ENCODE measurements at places on chromosomes 3 and 15.
A peak's percentile ranks its signal among the peaks of the same experiment; 100 is the strongest.

DNA sequence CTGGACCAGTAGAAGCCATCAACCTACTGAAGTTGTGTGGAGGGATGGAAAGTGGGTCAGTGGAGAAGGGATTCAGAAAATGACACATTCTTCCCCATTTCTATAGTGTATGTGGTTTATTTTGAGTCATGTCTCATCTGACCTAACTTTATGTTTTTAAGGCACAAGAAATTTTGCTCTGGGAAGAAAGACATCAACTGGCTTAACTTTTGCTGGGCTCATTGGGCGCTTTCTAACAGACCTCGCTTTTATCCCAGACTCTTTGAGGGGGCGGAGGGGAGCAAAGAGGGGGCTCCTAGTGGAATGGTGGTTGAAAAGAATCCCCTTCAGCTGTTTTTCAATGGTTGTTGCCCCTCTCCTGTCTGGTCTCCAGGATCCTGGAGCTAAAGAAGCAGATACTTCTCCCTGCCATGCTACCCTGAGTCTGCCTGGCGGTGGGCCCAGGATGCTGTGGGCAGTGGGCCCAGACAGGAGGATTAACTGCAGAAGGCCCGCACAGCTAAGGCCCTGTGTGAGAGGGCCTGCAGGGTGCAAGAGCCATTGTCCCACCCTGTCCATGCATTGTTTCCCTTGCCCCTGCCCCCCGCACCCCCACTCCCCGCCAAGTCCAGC is 14.5 kb downstream of the CSRNP1 start:
- no peak for DNase-seq

DNA sequence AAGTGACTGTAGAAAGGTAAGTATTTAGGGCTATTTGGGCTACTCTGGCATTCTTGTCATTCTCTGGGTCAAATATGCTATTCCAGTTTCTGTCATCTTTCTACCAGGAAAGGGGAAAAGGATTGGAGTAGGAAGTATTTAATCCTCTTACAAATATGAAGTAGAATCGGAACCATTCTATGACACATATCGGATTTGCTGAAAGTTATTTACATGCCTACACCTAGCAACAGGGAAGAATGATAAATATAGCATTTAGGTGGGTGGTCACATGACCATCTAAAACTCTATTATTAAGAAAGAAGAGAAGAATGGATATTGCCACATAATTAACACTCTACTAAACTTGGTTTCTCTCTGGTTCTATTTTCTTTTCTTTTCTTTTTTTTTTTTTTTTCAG is 1353.1 kb downstream of the ZPLD1 start:
- no peak for DNase-seq

DNA sequence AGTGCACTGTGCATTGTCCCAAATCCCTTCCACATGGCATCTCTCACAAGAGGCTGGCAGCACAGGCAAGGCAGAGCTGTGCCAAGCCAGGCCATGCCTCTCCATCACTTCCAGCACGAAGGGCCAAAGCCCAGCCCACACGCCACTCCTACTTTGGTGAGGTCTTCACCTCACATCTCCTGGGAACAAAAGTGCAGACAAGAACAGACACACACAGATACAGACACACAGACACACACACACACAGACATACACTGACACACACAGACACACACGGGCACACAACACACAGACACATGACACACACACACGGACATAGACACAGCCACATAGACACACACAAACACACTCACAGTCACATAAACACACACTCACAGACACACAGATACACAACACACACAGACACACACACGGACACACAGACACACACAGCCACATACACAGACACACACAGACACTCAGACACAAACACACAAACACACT is 233.3 kb downstream of the UACA start:
- no peak for DNase-seq

DNA sequence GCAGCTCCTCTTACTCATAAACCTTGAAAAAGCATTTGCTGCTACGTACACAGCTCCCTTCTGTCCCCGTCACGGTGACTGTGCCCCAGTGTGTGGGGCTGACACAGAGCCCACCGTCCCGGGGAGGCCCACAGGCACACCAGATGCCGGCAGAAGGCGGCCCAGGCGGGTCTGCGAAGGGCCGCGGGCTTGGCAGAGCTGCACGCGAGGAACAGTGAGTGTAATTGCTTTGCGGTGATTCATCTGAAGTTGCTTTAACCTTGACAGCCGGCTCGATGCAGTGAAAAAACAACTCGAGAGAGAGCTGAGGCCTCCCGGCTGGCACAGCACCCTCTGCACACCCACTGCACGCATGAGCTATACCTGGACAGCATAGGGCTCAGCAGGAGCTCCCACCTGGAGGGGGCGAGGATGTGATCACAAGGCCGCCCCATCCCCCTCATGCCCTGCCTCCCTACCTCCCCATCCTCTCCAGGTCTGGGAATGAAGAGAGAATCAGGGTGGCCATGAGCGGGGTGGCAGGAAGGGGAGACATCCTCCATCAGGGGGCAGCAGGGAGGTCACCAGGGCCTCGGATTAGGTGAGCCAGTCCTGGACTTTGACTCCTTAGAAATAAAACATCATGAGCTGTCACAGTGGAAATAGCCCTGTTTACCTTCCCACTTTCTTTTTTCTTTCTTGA is 172.7 kb downstream of the MEGF11 start:
- no peak for DNase-seq

DNA sequence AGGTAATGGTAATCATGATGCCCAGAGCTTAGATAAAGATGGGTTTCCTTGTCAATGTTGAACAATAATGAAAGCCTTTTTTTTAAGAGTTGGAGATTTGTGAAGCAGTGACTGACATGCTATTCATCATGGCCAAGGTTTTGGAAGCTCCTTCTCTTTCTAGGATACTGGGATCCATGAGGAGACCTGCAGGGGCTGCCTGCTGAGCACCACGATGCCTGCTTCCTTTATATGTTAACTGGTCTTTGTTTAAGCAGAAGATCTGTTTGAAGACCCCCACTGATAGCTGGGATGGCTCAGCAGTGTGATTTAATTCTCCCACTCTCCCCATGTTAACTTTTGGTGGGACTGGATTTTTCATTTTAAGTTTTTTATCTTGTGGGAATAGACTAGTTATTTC is 15.8 kb downstream of the RBP1 start:
- DNase-seq, result no peak

- no peak for DNase-seq
These were observed 4.2 kb downstream of the NCKIPSD start for GRCh38 chr3:48681541-48681880.

DNA sequence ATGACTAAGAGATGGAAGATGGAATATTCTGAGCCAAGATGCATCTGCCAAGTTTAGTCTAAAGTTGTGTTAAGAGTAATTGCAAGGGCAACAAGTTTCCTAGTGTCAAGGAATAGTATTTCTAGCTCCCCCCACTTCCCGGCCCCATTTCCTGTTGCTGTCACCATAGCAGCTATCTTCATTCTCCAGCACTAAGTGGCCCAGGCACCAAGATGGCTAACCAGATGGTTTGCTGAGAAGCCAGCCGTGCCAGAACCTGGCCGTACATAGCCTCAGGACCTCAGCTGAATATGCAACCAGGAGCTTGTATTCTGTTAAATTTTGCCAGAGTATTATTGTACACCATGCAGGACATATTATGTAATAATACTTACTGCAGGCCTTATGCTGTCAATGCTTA is 108.8 kb upstream of the UMPS start:
- DNase-seq, result no peak

DNA sequence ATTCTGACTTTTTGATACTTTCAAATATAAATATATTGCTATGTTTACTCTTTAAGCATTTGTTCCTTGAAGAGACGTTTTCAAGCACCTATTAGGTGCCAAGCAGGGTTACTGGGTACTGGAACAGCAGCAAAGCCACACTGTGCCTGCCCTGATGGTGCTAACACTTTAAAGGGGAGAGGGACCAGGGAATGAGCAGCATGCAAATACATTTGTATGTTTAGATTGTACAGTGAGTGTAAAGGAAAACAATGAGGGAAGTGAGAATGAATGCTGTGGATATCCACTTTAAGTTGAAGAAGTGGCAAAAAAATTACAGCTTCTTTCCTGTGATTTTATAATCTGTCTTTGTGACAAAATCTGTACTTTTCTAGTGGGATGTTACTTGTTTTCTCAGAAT is 400.2 kb upstream of the ATP11B start:
- no peak for DNase-seq

- no peak for DNase-seq
These were observed 576.1 kb downstream of the PDCD6IP start for GRCh38 chr3:34374521-34374920.

- no peak for DNase-seq
These were observed 73.3 kb downstream of the UACA start for GRCh38 chr15:70690021-70690420.

GRCh38 chr3:117407317-117407716 is 697.7 kb downstream of the TUSC7 start:
- DNase-seq, result no peak

- no peak for DNase-seq
These were observed 77.9 kb downstream of the PCSK6 start for GRCh38 chr15:101411581-101411980.

GRCh38 chr15:91268510-91268909 is 168.5 kb downstream of the SV2B start:
- no peak for DNase-seq

GRCh38 chr15:64774629-64775493 is 528 bp downstream of the RBPMS2 start:
- DNase-seq, result peak; percentile 14

DNA sequence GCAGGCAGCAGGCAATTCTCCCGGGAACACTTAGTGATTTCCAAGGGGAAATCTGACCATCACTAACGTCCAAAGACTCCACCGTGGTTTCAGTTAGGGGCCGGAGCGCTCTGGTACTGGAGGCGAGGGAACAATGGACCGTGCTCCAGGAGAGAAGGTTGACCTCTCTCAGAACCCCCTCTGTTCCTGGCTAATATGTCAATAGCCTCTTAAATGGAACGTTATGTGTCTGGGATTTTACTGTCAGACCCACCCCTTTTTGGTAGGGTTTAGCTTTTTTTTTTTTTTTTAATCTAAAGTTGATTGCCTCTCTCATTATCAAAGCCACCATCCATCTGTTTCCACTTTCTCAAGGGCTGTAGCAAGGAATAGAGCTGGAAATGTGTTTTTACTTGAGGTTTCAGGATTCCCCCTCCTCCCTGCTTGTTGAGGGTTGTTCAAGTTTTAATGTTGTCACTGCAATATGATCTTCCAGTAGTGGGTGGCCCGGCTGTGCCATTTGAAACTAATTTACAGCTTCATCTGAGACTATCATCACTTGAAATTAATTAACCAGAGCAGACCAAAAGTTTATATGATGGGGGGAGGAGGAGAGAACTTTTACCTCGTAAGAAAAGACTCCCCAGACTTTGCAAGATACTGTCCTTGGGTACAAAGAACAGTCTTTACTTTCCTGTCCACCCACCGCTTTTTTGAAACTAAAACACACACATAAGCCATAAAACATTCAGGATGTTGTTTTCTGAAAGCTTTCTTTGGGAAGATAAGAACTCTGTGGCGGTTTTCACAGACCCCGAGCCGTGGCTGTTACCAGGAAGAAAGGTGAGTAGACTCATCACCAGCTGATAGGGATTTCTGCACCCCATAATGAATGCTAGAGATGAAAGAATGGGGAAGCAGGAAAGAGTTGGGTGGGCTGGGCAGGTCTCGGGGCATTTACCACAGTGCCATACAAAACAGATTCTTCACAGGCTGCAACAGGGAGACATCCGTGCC is 187.8 kb downstream of the UACA start:
- DNase-seq, result no peak

GRCh38 chr3:156448300-156448699 is 106.6 kb downstream of the SSR3 start:
- peak; percentile 16 for DNase-seq

- DNase-seq, result no peak
These were observed 21.8 kb upstream of the SHC4 start for GRCh38 chr15:48985516-48985915.

DNA sequence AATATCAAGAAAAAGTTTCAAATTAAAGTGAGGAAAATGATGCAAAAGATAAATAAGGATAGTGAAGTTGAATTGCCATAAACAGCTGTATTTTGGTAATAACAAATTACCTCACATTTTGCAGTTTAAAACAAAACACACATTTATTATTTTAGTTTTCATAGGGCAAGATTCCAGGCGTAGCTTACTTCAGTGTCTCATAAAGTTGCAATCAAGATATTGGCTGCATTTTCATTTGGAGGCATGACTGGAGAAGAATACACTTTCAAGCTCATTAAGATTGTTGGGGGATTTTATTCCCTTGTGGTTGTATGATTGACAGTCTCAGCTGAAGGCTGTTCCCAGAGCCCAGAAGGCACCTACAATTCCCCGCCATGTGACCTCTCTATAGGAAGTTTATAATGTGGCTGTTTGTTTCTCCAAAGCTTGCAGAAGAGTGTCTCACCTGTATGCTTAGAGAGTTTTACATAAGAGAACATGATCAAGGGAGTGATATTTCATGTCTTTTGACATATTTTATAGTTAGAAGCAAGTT is 151.4 kb downstream of the OTOL1 start:
- no peak for DNase-seq

Data from activated CD4-positive, alpha-beta T cell treated with anti-CD3 and anti-CD28 coated beads for 4 hours (primary cell).